KBM-7 (cell line): ENCODE measurements at places on chromosomes 2 and 18.

DNA sequence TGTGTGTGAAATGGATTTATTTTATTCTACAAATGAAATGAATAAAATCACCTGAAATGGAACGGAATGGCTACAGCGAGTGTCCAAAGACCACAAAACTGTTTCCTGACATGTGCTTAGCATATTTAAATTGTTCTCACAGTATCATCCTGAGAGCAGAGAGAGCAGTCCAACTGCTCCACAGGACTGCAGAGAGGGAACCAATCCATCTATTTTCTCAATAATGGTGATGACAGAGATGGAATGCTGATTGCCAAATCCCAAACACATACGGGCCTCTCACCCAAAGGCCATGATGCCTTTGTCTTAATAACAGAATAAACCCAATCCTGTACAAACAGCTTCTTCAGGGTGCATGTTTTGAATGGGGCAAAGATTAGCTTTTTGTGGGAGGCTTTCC, 41.1 kb downstream of the STAT1 start:
- no peak for DNase-seq

- DNase-seq = no peak
Observed at GRCh38 chr2:129759472-129760010, 219.9 kb upstream of the RAB6C start.

DNA sequence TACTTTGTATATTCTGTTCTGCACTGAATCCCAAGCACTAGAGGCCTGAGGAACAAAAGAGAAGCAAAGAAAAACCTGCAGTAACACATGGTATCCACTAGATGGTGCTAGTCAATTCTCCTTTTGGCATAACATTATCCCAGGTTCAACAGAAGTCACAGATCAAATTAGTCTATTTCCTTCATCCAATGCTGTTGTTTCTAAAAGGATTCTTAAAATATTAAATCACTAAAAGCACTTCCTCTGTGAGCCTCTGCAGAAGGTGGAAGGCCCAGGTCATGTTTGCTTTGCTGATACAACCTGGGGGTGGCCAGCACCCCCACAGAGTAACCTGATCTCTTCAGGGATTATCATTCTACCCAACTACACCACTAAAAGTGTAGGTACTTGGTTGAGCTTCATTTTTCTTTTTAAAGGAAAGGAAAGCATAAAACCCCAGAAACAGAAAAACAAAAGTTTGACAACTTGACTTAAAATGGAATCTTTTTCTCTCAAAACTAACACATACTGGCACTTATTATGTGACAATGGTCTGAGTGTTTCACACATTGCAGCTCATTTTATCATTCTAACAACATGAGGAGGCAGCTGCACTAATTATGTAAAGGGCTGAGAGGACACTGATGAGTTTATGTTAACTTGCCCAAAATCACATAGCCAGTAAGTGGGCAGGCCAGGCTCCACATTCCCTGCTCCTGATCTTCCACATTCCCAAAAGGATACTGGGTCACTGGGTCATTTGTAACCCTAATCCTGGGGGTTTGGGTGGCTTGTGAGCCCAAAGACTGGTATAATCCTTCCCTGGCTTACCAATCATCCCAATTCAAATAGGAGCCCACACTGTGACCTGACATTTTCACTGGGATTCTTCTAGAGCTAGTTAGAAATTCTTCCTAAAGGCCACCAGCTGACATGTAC, 66.8 kb upstream of the DNER start:
- DNase-seq = peak; percentile 55

GRCh38 chr2:105794926-105795574, 50.3 kb downstream of the NCK2 start:
- no peak for DNase-seq

- no peak for DNase-seq
Observed at GRCh38 chr2:206324869-206325268, 50.4 kb downstream of the ZDBF2 start.

GRCh38 chr2:62150597-62151305, 45.2 kb upstream of the B3GNT2 start:
- no peak for DNase-seq

DNA sequence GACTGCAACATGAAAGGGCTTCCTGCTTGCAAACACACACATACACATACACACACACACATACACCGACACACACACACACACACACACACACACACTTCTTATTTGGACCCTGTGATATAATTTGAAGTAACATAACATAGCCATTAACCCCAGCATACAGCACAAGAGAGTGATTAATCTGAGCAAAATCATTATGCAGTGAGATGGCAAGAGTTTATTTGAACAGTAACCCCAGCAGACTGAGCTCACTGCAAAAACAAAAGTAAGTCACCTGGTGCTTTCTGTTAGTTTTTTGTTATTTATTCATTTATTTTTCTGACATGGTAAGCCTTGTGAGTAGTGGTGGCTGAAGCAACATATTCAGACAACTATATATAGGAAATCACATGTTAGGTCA, 93.7 kb downstream of the NOL4 start:
- DNase-seq = no peak

DNA sequence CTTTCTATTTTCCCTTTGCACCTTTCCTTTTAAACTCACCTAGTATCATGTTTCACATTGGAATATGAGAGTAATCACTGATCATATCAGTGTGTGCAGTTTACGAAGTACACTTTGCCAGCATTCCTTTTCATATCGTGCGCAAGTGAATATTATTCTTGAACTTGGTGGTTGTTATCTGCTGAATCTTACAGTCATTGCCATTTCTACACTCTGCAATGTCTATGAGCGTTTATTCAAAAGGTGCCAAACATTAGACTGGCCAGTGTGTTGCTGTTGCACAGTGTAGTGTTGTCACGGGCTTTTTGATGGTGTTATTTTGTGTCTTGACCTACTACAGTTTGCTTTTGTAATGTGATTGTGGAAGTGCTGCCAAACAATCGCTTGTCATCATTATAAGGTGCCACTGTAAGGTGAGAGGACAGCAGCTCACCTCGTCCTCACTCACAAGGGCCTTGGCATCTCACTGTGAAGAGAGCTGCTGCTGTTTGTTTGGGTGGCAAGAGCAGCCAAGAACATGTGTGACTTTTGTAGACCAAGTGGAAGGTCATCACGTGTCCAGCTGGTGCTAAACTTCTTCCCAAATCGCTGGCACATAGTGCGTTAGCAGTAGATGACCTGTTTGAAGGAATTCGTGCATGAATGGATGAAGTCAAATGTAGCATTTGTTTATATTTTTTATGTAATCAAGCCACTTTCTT, 113.3 kb downstream of the MYO1B start:
- DNase-seq = no peak

- DNase-seq = no peak
Observed at GRCh38 chr2:188324067-188324466, 32.4 kb downstream of the GULP1 start.

DNA sequence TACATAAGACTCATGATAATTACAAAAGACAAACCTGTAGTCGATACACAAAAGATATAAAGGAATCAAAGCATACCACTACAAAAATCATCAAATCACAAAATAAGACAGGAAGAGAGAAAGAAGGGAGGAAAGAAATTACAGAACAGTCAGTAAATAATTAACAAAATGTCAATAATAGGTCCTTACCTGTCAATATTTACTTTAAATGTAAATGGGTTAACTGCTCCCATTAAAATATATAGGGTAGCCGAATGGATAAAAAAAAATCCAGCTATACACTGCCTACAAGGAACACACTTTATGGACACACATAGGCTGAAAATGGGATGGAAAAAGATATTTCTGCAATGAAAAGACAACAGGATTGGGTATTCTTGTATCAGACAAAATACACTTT, 163.7 kb downstream of the PIEZO2 start:
- no peak for DNase-seq

GRCh38 chr18:48534364-48534763, 4.5 kb upstream of the CTIF start:
- DNase-seq = no peak

DNA sequence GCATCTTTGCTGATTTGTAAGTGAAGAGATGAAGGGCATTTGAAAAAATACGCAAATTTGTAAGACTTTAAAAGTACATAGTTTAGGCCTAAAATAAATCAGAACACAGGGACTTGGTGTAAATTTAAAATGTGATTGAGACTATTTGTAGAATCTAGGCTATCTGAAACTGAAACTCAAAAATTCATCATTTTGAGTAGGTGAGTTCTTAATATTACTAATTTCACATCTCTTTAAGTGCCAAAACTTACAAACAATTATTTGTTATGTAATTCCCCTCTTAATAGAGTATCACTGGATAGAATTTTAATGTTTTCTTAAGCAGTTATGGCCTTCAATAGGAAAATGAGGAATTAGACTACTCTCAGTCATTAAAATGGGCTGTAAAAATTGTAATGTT, 14.0 kb upstream of the HRH4 start:
- DNase-seq = no peak

GRCh38 chr18:58669731-58670378, 1.4 kb upstream of the MALT1 start:
- DNase-seq = no peak

GRCh38 chr18:77262643-77263465, 13.2 kb downstream of the GALR1 start:
- DNase-seq = no peak

DNA sequence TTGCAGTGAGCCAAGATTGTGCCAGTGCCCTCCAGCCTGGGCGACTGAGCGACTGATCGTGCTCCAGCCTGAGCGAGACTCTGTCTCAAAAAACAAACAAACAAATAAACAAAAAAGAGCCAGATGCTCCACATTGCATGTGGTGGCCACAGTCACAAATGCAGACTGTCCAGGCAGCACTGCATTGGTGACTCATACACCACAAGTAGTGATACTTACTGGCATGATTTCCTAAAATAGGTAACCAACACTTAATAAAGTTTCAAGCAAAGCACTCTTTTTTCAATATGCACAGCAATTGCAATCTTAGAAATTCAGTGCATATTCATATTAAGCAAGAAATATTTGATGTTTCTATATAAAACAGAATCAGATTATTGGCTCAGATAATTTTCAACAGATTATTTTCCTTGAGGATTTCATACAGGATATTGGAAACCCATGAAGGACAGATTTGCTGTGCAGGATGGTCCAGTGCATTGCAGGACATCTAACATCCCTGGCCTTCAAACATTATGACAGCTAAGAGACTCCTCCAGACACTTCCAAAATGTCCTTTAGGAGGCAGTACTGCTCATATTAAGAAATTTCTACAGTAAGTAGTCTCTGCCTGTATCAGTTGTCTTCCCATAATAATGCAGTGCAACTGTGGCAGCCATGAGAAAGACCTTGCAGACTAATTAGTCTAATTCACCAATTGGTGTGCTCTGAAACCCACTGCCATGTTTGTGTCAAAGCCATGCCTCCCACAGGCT, 10.5 kb upstream of the SLC1A4 start:
- no peak for DNase-seq

DNA sequence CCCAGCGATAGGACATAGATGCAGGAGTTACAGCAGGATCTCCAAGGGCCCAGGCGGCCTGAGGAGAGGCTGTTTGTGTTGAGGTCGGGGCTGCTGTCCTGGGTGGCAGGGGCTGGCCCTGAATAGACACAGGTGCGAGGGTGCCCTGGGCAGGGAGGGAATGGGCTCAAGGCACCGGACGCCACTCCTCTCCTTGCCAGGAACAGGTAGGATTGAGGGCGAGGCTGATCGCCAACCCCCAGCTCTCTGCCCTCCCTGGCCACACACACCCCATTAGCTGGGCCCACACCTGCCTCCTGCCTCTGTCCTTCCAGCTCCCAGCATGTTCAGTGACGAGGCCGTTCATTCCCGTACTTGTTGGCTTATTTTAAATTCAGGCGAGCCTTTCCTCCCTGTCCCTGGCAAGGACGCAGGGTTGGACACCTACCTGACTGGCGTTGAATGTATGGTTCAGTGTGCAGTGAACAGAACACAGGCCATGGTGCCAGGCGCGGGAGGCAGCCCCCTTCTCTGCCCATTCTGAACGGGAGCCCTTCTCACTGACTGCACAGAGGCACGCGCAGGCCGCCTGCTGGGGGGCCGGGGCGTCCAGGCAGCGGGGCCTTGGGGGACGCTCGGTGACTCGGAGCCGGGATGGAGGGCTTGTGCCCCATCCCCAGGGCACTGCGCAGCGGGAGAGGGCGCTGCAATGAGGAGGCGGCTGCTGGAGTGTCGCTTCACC, 41.3 kb upstream of the SNED1 start:
- DNase-seq = no peak

- no peak for DNase-seq
Observed at GRCh38 chr2:83305758-83306378, 1153.2 kb downstream of the SUCLG1 start.

DNA sequence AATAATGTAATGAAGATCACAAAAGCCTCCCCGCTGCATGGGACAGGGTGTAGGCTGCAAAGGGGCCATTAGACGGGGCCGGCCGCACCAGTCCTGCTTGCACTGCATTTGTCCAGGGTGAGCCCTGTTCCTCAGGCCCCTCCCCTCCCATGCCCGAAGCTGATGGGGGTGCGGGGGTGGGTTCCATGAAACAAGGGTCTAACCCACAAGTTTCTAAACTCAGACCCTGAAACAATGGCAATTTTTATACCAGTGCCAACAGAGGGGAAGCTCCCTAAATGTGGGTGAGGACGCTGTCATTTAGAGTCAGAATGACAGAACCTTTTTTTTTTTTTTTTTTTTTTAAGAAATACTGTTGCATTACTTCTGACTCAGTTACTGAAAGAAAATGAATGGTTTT, 39.7 kb downstream of the HS6ST1 start:
- no peak for DNase-seq

DNA sequence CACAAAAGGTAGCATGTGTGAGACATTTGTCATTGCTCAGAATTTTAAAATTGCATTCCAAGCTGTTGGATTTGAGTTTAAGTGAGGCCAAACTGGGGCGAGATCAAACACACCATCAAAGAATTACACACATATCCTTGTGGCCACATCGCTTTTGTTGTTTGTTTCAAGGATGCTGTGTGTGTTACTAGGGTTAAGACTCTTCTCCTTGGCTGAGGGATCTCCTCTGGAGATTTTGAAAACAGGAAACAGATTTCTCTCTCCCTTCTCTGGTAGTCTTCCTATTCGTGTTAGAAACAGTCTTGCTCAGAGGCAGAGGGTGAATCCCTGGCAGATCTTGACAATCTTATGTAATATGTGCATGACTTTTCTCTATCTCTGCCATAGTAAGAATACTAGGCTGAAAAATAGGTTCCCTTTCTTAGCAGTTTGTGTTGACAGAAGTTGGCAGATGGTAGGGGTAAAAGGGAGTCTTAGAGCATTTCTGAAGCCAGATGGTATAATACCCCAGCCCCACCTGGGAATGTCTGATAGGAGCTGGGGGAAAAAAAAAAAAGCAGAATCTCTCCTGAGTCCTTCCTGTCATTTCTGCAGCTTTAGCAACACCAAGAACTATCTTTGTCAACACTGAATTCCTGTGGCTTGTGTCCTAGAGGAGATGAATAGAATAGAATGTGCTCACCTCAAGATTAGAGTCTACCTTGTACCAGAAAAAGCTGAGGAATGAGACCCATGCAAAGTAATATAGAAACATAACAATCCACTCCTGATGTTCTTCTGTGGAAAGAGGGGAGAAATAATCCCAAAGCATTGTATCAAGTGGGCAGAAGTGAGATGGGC, 101.8 kb downstream of the XRCC5 start:
- peak; percentile 77 for DNase-seq

- no peak for DNase-seq
Observed at GRCh38 chr2:111123751-111124150, 3.0 kb downstream of the BCL2L11 start.
